ENCODE measurements at places on chromosomes 5 and 9.

- no peak for DNase-seq
Measured at GRCh38 chr5:873328-873727, 19.3 kb downstream of the BRD9 start.

- DNase-seq = no peak
Measured at GRCh38 chr9:36659500-36659899, 86.8 kb downstream of the MELK start.

DNA sequence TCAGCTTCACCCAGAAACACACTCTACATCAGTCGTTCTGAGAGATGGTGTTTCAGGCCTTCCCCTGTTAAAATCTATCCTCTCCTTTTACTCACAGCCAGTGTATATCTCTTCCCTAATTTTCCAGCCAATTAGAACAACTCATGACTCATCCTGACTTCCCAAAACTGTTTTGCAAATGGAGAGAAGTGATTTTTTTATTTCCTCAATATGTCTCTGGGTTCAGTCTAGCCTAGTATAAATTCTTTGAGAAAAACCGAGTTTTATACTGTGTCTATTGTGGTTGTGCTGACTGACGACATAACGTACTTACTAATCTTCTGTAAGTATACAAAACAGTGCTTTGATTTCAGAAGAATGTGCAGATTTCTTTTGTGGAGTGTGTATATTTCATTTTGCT, 28.4 kb upstream of the CAST start:
- no peak for DNase-seq

- no peak for DNase-seq
Measured at GRCh38 chr9:75000835-75001234, 27.3 kb downstream of the CARNMT1 start.

DNA sequence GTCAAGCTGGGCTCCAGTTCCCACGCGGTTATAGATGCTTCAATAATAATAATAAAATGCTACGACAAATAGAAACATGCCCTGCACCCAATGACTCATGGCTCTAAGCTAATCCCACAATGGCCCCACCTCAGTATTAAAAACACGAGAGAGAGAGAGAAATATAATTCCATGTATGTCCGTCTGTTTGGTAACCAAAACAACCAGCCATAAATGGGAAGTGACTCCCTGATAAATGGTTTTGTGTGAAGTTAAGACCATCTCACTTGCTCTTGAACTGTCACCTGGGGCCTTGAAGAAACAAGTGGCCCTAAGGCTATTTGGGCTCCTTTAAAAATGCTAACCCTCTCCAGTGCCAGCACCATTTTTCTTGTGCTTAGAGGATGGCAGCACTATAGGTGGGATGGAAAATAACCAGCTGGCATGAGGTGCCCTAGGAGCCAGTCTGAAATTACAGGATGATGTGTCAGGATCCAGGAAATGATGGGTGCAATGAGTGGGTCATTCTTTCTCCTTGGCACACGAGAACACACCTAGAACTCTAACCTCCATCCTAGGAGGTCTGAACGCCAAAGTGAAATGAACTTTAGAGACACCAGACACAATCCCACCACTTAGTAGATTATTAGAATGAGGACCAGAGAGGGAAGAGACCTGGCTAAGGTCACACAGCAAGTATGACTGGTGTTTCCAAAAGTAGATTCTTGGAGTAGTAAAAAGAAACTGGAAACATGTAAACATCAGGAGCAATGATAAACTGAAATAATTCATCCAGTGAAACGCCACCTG, 35.7 kb upstream of the ADRB2 start:
- DNase-seq = no peak

- no peak for DNase-seq
Measured at GRCh38 chr9:115369322-115369957, 251.5 kb upstream of the TNC start.

- no peak for DNase-seq
Measured at GRCh38 chr9:65410926-65411325, 125.9 kb upstream of the FOXD4L5 start.

- DNase-seq = no peak
Measured at GRCh38 chr9:131521203-131521602, 9.9 kb downstream of the UCK1 start.

- DNase-seq = no peak
Measured at GRCh38 chr5:76422227-76422626, 19.1 kb downstream of the IQGAP2 start.

GRCh38 chr5:12323637-12324229, 419.5 kb upstream of the CTNND2 start:
- DNase-seq = no peak

GRCh38 chr9:93522736-93523135, 53.6 kb upstream of the PHF2 start:
- DNase-seq = no peak

DNA sequence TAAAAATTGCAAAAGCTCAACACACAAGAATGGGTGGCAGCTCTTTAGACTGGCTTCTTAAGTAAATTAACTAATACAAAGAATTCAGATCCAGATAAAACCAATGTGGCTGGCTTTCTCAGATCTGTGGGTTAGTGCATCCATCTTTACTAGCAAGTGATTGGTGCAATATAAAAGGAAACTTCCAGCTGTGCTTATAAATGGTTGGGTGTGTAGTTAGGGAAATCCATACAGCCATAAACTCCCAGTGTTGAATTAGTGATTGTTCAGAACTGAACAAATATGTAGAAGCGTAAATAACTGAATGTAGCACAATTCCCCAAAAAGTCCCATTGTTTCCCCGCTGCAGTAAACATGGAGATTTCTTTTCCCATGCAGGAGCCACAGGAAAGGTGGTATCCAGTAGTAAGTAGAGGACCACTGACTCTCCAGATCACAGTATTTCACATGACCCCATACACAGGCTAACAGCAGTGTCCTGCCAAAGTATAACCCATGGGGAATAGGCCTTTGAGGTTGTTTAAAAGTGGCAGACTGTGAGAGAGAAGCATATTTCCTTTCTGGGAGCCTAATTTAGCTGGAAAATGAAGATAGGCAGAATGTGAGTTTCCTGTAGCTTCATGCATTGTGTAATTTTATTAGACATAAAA, 173.1 kb upstream of the SLC12A2 start:
- DNase-seq = no peak

- no peak for DNase-seq
Measured at GRCh38 chr9:94824913-94825610, 98.6 kb downstream of the AOPEP start.

DNA sequence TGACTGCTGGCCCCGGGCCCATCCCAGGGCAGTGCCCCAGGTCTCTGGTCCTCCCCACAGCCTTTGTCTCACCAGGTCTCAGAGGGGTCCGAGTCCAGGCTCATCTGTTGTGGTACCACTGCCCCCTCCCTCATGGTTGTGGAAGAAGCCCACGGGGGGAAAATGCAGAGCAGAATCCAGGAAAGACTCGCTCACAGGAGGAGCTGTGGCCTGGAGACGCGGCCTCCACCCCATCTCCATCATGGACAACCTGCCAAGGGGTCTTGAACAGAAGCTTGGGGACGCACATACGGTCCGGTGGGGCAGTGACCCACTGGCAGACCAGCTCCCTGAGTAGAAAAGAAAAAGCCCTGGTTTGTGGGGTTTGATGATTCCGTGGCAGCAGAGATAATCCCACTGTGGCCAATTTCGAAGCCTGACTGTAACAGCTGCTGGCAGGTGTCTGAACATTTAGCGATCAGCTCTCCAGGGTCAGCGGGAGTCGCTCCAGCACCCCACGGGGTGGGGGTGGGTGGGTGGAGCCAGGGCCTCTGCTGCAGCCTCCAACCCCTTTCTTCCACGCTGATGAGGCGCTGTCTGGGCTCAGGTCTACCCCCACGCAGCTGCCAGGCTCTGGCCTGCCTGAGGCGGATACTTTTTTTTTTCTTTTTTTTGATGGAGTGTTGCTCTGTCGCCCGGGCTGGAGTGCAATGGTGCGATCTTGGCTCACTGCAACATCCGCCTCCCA, 1.9 kb upstream of the GRIN1 start:
- no peak for DNase-seq

DNA sequence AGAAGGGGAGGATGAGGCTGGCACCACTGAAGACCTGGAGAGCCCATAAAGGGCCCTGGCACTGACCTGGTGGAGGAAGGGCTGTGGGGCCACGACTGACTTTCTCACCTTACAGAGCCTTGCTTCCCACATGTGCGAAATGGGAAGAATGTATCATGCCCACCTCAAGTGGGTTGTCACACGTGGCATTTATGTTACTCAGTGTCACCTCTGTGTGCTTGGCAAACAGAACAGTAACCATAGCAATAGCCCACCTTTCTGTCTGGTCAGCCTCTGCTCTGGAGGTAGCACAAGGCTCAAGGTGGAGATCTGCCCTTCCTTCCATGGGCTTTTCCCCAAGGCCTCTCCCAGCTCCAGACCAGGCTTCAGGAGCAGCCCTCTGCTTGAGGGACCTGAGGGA, 16.7 kb downstream of the TCF7 start:
- no peak for DNase-seq

- DNase-seq = no peak
Measured at GRCh38 chr5:172553167-172553566, 87.9 kb upstream of the NEURL1B start.

DNA sequence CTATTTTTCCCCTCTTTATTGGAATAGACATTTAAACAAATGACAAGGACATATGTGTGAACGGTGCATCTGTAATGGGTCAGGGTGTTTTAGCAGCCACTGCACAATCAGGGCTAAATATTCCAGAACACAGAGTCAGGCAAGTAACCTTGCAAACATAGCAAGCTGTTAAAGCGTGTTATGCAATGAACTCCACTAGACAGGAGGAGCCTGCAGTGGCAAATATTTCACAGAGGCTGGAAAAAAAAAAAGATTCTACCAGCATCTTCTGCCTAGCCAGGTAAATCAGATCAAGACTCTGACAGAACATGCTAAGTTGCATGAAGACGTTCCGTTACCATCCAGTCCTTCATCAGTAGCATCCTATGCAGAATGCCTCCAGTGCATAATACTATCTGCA, 171.8 kb downstream of the SEMA5A start:
- DNase-seq = no peak

DNA sequence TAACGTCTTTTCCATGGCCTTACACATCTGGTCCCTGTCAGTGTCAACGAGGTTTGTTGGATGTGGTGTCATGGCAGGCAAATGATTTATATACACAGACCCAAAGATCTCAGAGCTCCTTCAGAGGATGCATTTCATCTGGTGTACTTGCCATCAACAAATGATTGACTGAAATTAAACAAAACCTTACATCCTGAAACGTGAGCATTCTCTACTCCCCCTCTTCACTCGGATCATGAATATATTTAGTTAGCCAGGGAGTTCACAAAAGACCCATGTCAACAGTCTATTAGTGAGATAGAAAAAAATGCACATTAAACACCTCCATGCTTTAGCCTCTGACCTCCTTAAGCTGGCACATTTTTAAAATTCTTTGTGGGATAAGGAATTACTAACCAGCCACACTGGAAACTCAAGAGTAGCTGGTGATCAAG, 215.6 kb downstream of the EFNA5 start:
- no peak for DNase-seq

DNA sequence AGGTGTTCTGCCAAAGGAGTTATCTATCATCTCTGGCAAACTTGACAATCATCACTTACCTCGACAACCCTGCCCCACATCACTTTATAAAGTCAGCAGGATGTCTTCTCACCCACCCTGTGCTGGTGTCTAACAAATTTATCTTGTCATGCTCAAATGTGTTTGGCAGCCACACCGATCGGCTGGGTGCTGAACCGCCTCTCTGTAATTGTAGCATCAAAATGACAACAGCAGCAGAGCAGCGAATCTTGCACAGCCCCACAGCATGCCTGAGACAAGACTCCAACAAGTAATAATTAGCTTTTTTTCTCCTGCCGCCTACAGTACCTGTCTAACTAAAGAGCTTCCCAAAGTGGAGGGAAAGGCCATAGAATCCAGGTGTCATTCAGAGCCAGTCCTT, 176.2 kb downstream of the NR3C1 start:
- DNase-seq = no peak

DNA sequence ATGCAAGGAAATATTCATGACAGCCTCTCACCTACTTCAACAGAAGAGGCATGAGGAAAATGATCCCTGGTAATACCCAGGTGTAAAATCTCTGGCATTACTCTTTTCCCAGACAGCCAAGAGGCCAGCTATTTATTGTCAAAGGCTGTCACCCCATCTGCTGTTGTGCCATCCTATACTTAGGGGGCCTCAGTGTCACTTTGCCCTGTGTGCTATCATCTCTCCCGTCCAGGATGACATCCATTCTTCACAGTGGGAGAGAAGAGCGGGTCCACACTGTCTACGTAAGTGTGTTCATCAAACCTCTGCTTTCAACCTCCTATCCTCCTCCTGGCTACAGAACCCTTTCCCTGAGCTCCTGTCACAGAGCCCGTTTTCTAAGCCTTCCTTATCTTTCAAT, 82.6 kb downstream of the MYO10 start:
- no peak for DNase-seq

GRCh38 chr5:14172149-14172795, 29.1 kb downstream of the TRIO start:
- DNase-seq = no peak

DNA sequence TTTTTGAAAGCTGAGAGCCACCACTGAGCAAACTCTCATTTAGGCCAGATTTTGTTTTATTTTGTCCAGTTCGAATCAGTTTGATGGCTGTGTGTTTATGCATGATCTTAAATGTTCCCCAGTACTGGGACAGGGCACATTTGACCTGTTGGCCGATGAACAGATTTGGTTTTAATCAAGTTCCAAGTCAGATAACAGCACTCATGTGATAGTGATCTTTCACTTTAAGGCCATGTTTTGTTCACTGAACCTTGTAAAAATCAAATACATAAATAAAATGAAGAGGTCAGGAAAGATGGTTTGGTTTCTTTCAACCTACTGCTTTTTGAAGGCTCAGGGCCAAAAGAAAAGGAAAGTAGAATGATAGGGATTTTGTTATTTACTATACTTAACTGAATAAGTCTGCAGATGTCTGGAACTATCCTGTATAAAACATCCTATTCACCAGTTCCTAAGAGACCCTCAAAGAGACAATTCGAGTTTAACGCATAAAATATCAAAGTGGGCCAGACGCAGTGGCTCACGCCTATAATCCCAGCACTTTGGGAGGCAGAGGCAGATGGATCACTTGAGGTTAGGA, 77.2 kb downstream of the PGM5 start:
- no peak for DNase-seq

GRCh38 chr5:102691434-102691833, 63.7 kb upstream of the PAM start:
- DNase-seq = no peak

- no peak for DNase-seq
Measured at GRCh38 chr5:62608529-62609511, 30.2 kb downstream of the LRRC70 start.

DNA sequence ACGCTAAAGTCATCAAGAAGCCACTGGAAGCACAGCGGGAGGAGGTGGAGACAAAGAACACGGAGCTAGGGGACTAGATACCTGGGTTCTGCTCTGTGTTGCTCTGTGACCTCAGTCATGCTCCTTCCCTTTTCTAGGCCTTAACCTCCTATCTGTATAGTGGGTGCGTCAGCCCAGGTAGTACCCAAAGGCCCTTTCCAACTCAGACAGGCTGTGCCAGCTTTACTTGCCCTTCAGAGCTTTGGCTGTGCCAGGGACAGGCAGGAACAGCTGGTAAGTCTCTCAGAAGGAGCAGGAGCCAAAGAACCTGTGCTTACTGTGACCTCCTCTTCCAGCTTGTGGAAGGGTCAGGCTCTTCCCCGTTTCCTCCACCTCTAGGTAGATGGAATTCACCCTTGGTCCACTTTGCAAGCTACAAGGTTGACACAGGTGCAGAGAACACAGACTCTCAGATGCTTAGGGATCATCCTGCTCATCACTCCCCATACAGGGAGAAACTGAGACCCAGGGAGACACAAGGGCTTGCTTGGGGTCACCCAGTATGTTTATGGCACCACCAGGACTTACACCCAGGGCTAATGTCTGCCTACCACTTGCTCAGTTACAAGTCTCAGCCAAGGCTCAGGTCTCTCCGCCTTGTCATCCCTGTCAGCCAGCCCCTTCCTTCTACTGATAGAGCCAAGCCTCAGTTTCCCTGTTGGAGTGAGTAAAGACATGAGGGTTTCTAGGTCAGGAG, 1.7 kb downstream of the CCDC69 start:
- DNase-seq = no peak

All from lower leg skin (tissue), 4 donors.